ENCODE measurements at places on chromosomes 3 and 15.

GRCh38 chr3:162879021-162879562, 1382.5 kb downstream of the OTOL1 start:
- no peak for DNase-seq

- DNase-seq = no peak
Measured at GRCh38 chr3:156787001-156787400, 39.2 kb upstream of the LEKR1 start.

- DNase-seq = no peak
Measured at GRCh38 chr3:31959251-31959650, 21.8 kb downstream of the OSBPL10 start.

- no peak for DNase-seq
Measured at GRCh38 chr3:154125378-154126030, 4.3 kb downstream of the ARHGEF26 start.

DNA sequence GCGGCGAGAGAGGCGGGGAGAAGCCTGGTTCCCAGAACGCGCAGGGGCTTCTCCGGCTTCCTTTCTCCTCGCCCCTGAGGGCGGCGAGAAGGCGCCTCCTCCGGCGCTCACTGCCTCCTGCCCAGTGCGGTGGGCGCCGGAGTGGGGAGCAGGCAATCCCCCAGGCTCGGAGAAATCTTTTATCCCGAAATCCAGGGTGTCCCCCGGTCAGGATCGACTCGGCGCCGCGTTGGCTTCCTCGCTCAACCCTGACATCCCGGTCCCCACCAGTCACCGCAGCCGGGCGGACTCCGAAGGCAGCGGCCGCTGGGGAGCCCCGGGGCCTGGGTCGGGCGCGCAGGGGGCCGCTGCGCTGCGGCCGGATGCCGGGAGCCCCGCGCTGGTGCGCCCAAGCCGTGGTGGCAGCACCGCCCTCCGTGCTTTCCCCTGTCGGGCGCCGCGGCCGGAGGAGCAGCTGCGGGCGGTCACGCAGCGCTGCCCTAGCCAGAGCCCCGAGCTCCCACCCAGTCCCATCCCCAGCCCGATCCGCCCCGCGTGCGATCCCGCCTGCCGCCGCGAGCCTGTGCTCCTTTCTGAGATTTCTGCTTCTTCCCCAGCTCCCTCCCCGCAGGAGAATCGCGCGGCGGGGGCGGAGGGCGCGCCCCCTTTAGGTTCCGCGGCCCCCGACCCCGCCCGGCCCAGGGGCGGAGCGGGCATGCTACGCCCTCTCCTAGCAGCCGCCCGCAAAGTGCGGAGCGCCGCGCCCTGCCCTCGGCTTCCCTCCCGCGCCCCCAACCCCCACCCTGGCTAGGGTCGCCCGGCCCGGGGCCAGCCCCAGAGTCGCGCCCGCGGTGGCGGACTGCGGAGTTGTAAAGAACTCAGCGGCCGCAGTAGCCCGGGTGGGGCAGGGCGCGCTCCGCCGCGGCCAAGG, 683 bp upstream of the CACNA2D3 start:
- no peak for DNase-seq

DNA sequence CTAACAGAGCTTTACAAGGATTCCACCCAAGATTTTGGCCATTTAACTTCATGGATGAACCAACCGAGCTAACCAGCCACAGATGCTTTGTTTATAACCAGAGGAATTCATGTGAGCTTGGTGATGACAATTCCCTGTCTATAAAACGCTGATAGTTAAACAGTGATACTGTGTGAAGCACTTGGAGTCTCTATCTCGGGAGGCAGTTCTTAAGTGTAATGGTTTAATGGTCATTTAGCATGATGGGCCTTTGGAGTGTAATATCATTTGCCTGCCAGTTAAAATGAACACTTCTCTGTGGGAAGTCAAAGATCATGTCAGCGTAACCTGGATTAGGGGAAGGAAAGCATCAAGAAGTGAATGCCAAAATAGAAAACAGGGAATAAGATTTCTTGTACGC, 368.6 kb upstream of the THRB start:
- no peak for DNase-seq

GRCh38 chr3:100811779-100812507, 102.6 kb downstream of the TFG start:
- DNase-seq = no peak

GRCh38 chr3:110327870-110328269, 743.7 kb upstream of the NECTIN3 start:
- DNase-seq = no peak

DNA sequence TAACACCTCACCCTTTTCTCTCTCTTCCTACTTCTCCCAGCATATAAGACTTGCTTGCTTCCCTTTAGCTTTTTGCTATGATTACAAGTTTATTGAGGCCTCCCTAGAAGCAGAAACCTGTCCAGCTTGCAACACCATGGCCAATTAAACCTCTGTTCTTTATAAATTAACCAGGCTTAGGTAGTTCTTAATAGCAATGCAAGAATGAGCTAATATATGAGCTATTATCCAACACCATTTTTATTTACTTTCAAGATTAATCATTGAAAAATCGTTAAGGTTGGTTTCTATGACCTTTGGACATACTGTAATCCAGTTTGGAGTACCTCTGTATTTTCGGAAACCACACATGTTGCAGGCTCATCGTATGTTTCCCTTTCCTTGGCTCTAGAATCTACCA, 643.1 kb downstream of the ZPLD1 start:
- no peak for DNase-seq

DNA sequence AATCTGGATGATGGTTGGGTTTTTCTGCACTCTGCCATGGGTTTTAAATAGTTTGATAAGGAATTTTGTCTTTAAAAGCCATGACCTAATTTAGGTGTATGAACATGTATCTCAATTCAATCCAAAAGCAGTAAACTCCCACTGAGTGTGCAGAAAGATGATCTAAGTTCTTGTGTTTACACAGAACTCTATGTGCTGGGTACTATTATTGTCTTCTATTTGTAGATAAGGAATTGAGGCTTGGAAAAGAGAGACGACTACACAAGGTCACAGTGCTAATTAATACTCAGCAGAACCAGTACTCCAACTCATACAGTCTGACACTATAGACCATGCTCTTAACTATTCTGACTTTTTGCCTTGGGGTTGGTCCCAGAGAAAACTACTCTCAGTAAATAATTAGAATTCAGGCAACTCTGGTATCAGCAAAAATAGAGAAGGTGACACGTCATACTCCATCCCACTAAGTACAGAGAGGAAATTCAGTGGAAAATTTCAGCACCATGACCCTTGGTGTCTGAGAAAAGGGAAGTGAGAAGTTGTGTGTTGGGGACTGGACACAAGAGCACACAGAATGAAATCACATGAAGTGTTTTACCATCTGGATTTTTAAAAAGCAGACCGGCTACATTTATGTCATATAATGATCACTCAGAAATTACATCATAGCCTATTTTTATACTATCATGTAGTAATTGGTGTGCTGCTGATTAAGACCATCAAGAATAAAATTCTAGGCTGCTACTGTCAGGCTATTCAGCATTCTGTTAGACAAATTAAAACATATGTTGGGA, 18.3 kb upstream of the MYH15 start:
- no peak for DNase-seq

DNA sequence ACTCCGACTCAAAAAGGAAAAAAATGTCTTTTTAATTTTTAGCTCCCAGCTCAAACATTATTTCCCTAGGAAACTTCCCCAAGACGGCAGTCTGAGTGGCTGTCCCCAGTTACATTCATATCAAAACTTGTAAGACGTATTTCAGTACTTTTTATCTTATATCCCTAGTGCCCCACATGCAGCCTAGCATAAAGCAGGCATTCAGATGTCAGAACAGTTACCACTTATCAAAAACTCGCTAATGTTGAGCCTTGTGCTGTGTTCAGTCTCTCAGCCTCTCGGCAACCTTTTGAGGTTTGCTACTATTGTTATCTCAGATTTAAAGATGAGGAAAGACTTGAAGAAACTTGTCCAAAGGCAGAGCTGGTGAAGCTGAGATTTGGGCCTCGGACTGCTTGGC, 6.6 kb upstream of the SELENOS start:
- no peak for DNase-seq

- no peak for DNase-seq
Measured at GRCh38 chr3:130488288-130488687, 28.7 kb upstream of the COL6A6 start.

- DNase-seq = no peak
Measured at GRCh38 chr3:177591379-177591778, 394.1 kb upstream of the TBL1XR1 start.

DNA sequence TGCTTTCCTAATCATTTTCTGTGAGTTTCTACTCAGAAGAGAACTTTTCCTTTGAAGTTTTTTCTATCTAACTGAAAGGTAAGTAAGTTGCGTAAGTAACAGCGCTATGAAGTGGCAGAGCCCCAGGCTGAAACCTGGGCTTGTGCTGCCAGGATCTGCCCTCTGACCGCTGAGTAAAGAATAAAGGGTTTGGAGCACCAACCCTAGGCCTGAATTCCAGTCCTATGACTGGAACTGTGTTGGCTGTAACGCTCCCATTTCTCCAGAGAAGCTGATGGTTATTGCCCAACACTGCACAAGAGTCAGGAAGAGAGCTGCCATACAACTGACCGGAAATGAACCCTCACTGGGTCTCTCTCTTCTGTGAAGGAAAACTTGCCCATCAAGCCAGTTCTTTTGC, 87.0 kb downstream of the FOXB1 start:
- DNase-seq = peak; percentile 16

GRCh38 chr3:23991683-23992628, 46.9 kb downstream of the NR1D2 start:
- peak; percentile 87 for DNase-seq

DNA sequence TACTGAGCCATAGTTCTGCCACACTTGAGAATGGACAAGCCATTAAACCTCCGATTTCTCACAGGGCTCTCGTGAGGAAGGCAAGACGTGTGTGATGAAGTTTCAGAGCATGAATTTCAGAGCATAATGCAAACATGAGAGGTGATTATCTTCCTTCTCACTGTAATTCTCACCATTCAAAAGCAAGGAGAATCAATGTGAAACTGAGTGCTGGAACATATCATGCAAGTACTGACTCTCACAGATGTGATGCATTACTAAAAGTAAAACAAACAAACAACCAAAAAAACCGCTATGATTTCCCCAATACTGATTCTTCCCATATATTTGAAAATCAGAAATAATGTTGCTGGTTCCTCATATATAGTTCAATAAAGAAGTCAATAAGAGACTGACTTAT, 23.7 kb downstream of the P3H2 start:
- no peak for DNase-seq

DNA sequence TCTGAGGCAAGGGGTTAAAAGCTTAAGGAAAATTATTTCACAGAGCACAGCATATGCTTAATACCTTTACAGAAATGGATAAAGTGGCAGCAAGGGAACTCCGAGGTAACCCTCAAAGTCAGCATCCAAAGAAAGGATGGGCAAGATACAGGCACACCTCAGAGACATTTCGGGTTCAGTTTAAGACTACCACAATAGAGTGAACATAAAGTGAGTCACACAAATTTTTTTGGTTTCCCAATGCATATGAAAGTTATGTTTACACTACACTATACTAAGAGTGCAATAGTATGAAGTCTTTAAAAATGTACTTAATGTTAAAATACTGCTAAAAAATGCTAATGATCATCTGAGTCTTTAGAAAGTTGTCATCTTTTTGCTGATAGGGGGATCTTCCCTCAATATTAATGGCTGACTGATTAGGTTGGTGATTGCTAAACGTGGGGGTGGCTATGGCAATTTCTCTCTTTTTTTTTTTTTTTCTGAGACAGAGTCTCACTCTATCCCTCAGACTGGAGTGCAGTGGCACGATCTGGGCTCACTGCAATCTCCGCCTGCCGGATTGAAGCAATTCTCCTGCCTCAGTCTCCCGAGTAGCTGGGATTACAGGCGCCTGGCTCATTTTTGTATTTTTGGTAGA, 10.0 kb downstream of the UBR1 start:
- DNase-seq = no peak

All from midbrain (tissue), 1 donor.